ENCODE measurements at places on chromosomes 6 and 20. TPM values are rescaled to one million over a fixed set of nuclear protein-coding genes. Genes with fewer than 3 reads are reported as not detected.

The MAP7 gene
- 0.53 TPM for total RNA-seq

The RAMACL gene
- total RNA-seq, result 2.6 TPM

The NAA20 gene
- 92.5 TPM for total RNA-seq

The BHLHE23 gene
- not detected for total RNA-seq

The ATP6V1G2 gene
- total RNA-seq, result 4.1 TPM

DNA sequence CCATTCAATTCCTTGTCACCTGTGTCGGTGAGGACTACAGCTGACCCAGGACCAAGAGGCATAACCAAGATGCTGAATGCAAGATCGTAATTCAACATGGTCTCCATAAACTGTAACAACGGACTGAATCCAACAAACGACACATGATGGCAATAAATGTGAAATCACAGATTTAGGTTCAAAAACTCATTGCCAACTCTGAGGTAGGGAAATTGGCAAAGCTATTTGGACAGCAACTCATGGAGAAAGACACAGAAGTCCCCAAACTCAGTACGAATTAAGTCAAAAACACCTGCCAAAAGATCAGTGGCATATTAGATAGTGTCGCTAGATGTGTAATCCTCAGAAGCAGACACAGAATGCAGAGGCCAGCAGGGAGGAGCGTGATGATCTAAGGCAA is 25.0 kb downstream of the CPNE5 start:
- H3K4me1 ChIP-seq, result no peaks in the 10 kb centered on the region
- peaks cover 8% of the 10 kb centered on the region for H3K27me3 ChIP-seq
- no peak overlapping the region for H3K4me3 ChIP-seq
- no peak for DNase-seq

DNA sequence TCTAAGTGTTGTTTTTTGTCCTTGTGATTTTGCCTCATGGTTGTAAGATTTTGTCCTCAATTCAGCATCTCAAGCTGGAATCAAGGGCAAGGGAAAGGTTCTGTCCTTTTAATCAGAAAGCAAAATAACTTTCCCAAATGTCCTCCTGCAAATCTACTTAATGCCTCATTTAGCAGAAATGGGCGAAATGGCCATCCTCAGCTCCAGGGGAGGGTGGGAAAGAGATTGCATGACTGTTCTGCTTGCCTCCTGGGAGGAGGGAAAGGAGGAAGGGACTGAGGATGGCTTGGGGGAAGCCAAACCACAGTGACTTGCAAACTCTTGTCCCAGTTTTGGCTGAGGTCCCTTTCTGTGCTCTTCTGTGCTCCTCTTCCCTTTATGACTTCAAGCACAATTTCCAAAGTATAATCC is 43.4 kb downstream of the TNFAIP3 start:
- no peak for DNase-seq
- peak overlapping the region; percentile 35 for H3K27ac ChIP-seq
- no peaks in the 10 kb centered on the region for H3K27me3 ChIP-seq
- no peak overlapping the region for H3K4me3 ChIP-seq

DNA sequence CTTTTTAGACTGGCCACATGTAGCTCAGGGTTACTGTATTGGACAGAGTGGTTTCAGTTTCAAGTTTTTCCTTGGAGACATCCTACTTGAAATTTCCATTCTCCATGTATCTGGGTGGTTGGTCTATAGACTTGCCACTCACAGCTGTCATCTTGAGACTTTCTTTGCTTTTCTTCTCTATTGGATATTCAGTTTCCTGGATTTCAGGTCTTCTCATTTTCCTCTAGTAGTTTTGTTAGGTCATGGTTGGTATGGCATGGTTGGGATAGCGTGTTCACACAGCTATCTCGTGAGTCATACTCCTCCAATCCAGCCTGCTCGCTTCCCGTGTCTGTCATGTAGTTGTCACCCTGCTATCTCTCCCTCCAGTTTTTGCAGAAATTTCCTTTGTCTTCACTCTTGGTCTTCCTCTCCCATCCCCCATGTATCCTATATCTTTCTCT is 48.3 kb downstream of the PTPN1 start:
- DNase-seq, result peak; percentile 76
- H3K27ac ChIP-seq, result peak overlapping the region; percentile 87
- H3K27me3 ChIP-seq, result no peaks in the 10 kb centered on the region
- peaks cover 63% of the 10 kb centered on the region for H3K4me1 ChIP-seq
- peak overlapping the region; percentile 77 for H3K4me3 ChIP-seq

DNA sequence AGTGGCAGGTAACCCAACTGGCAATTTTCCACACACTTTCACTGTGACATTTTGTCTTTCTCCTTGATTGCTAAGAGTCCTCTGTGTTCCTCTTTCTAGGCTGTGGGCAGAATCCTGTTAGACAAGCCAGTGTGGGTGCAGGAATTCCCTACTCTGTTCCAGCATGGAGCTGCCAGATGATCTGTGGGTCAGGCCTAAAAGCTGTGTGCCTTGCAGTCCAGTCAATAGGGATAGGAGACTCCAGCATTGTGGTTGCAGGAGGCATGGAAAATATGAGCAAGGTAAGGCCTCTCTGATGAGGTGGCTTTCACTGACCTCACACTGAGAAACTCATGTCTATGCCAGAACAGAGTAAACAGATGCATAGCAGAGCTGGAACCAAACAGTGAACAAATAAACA is 5.1 kb downstream of the ACAT2 start:
- no peak for DNase-seq
- peaks cover 8% of the 10 kb centered on the region for H3K4me1 ChIP-seq
- H3K27ac ChIP-seq, result no peak overlapping the region
- peaks cover 24% of the 10 kb centered on the region for H3K36me3 ChIP-seq

GRCh38 chr20:52684176-52684575 is 288.0 kb upstream of the TSHZ2 start:
- H3K27ac ChIP-seq, result no peak overlapping the region
- H3K36me3 ChIP-seq, result no peaks in the 10 kb centered on the region
- no peak overlapping the region for H3K4me3 ChIP-seq
- H3K27me3 ChIP-seq, result no peaks in the 10 kb centered on the region
- no peak for DNase-seq
